ENCODE measurements at places on chromosomes 1 and 21.

DNA sequence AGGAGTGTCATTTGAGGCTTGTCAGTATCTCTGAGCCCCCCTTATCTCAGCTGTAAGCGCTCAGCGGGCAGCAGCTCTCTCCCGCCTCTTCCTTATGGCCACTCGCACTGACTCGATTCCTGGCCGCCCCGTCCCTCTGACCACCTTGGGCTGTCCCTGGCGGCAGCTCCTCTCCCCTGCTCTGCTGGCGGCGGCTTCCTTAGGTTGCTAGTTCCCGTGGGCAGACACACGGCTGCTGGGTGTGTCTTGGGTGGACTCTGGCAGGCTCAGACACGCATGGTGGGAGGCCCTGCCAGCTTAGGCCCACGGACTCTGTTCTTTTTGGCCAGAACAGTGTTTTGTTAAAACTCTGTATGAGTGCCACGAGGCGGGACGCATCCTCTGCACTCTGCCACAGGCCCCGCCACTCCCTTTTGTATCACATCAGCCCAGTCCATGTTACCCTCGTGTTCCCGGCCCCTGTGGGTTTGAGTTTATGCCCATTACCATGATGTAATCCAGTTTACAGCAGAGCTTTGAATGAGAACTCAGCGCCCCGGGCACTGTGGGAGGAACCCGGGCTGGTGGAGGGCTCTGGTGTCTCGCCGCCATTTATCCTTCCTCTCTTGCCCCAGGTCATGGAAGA lies 45.9 kb downstream of the COQ8A start:
- no peak for DNase-seq

- no peak for DNase-seq
Observed at GRCh38 chr1:77876884-77877283, 11.5 kb upstream of the NEXN start.

GRCh38 chr1:40751802-40752201 lies 31.8 kb upstream of the KCNQ4 start:
- DNase-seq: no peak

GRCh38 chr1:9400425-9401079 lies 107.9 kb downstream of the SPSB1 start:
- no peak for DNase-seq

- no peak for DNase-seq
Observed at GRCh38 chr1:107016376-107016978, 40.0 kb upstream of the PRMT6 start.

- DNase-seq: no peak
Observed at GRCh38 chr1:58398714-58399113, 147.8 kb downstream of the OMA1 start.

GRCh38 chr1:223651291-223651991 lies 14.1 kb downstream of the CAPN8 start:
- no peak for DNase-seq

- no peak for DNase-seq
Observed at GRCh38 chr21:25428537-25428936, 178.7 kb downstream of the MRPL39 start.

DNA sequence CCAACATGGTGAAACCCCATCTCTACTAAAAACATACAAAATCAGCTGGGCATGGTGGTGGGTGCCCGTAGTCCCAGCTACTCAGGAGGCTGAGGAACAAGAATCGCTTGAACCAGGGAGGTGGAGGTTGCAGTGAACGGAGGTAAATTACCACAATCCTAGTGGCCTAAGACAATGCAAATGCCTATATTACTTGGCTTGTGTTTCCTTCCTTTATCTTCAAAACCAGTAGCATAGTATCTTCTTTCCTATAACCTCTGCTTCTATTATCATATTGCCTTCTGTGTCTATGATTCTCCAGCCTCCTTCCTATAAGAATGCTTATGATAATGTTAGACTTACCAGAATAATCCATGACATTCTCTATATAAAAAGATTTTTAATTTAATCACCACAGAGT lies 156.2 kb upstream of the RGS18 start:
- no peak for DNase-seq

- DNase-seq: no peak
Observed at GRCh38 chr1:181101581-181102226, 13.2 kb downstream of the IER5 start.

Data from NCI-H1694 (cell line).